ENCODE measurements at places on chromosomes 7 and 10.

- no peak for DNase-seq
Measured at GRCh38 chr7:134527979-134528371, 608 bp downstream of the AKR1B10 start.

DNA sequence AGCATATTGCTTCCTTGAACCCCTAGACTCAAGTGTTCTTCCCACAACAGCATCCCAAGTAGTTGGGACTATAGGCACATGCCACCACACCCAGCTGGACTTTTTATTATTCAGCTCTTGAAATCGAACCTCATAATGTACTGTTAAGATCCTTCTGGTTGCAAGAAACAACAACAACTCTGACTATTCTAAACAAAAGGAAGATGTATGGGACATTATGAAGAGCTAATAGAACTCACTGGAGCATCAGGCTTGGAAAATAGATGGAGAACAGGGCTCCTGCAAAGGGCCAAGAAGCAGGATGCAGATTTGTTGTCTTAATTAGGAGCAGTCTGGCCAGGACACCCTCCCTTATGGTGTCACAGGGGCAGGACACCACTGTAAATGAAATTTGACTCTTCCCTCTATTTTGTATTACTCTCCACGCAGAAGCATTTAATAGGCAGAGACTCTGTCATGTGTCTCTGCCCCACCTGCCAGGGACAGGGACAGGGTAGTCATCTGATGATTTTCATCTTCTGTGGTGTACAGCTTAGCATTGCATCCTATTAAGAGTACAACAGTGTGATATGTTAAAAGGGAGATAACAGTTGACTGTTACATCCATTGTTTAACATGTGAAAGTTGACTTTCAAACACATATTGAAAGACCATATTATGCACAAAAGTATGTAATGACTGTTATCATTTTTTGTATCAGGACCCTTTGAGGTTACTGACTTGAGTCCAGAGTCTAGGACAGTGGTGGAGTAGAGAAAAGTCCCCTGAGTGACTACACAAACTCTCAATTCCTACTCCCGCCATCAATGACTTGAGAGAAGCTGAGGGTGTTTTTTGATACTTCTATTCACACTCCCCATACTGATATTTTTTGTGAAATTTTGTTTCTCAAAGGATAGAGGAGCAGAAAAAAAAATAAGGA, 157.3 kb downstream of the LRRC4 start:
- DNase-seq, result no peak

- no peak for DNase-seq
Measured at GRCh38 chr10:121007264-121007663, 156.1 kb downstream of the WDR11 start.

DNA sequence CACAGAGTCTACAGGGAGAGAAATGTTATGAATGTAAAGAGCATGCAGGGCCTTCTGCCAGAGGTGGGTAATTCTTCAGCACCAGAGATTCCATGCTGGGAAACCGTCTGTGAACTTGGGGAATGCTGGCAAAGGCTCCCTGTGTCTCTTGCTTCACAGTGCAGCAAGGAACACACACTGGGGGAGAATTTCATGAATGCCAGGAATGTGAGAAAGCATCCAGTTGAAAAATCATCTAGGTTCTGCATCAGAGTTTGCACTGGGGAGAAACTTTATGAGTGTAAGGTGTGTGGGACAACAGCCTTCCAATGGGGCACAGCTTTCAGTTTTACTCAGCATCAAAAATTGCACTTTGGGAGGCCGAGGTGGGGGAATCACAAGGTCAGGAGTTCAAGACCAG, 224.3 kb upstream of the IGFBP3 start:
- DNase-seq, result no peak

GRCh38 chr10:5806745-5807144, 6.5 kb downstream of the GDI2 start:
- DNase-seq, result no peak

DNA sequence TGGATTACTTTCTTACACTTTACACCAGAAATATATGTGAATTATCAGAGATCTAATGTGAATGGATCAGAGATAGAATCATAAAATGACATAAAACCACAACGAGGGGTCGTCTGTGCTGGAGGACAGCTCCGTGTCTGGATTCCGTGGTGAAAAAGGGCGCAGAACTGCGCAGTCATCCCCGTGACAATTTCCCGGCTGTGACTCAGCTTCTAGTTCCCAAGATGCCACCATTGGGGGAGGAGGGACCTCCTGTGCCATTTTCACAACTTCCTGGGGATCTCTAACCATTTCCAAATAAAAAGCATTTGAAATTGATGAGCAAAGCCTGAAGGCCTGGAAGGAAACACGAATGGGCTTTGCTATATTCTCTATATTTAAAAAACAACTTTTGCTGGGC, 72.1 kb downstream of the PDGFA start:
- no peak for DNase-seq

- DNase-seq, result no peak
Measured at GRCh38 chr7:29435167-29435566, 128.5 kb upstream of the PRR15 start.

GRCh38 chr10:77819210-77820112, 107.1 kb downstream of the DLG5 start:
- no peak for DNase-seq

- no peak for DNase-seq
Measured at GRCh38 chr7:31957756-31958155, 112.5 kb downstream of the PDE1C start.

All from amygdala (tissue), 56 donors.